ENCODE measurements at places on chromosomes 13 and 19. TPM values are rescaled to one million over a fixed set of nuclear protein-coding genes. Genes with fewer than 3 reads are reported as not detected.

ZNF44 gene
- 6.2 TPM for total RNA-seq

STXBP2 gene
- total RNA-seq = 28.3 TPM

PGLYRP1 gene
- not detected for total RNA-seq

URAD gene
- not detected for total RNA-seq

ALOX5AP gene
- total RNA-seq = 0.11 TPM

ZNF90 gene
- 0.33 TPM for total RNA-seq

JAK3 gene
- total RNA-seq = 0.95 TPM

GRIN2D gene
- 0.26 TPM for total RNA-seq

LHFPL6 gene
- total RNA-seq = 73.0 TPM

TMEM59L gene
- total RNA-seq = not detected

RAB8A gene
- 137 TPM for total RNA-seq

Data from dermis lymphatic vessel endothelial cell (primary cell).